ENCODE measurements at places on chromosomes 4 and X.

DNA sequence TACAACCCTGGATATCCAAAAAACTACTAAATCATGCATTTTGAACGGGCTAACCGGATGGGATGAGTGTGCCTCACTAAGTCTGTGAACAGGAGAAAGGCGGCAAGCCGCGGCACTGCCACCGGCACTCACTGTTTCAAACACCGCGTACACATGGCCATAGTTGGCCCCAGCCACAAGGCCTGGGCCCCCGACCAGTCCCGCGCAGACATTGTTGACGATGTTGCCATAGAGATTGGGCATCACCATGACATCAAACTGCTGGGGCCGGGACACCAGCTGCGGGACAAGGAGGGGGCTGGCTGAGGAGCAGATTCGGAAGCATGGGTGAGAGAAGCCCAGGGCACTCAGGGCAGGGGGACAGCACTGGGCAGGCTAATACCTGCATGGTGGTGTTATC lies 5.8 kb downstream of the SRPK3 start:
- no peak for DNase-seq

- DNase-seq: no peak
These were observed 3.9 kb upstream of the GAR1 start for GRCh38 chr4:109811707-109812106.

DNA sequence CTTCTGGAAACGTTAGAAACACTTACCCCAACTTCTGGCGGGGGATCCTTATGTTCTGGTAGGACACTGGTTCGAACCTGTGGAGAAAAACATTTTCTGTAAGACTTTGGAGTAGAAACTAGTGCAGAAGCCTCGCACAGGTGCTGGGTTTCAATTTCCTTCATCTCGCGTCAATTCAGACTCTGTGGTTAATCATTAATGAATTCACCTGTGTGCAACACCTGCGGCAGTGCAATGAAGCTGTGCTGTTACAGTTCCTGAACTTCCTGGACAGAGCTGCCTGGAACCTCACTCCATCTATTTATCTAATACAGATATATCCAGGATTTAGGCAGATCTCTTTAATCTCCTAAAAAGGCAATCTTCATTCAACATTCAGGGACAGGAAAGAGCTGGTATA lies 531.4 kb downstream of the INPP4B start:
- no peak for DNase-seq

GRCh38 chrX:135382260-135382659 lies 39.5 kb upstream of the SMIM10L2A start:
- DNase-seq: no peak

DNA sequence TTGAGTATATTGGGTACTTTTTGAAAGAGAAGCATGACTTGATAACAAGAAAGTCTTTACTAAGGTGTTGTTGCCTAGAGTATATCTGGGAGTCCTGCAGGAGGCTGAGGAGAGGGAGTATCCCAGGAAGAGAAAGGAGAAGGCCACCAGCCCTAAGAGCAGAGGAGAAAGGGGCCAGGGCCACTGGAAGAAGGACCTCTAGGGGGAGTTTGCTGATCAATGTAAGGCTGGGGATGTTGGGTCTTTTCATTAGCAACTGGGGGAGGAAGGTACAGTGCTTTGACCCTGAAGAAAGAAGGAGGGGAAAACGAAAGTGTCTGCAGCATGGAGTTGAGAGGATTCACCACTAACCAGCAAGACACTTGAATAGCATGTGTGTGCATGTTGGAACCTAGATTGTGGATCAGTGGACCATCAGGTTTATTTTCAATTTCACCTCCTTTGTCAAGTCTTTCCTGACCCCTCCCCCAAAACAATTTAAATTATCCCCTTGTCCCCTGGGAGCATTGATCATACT lies 4.5 kb downstream of the SMIM9 start:
- no peak for DNase-seq

DNA sequence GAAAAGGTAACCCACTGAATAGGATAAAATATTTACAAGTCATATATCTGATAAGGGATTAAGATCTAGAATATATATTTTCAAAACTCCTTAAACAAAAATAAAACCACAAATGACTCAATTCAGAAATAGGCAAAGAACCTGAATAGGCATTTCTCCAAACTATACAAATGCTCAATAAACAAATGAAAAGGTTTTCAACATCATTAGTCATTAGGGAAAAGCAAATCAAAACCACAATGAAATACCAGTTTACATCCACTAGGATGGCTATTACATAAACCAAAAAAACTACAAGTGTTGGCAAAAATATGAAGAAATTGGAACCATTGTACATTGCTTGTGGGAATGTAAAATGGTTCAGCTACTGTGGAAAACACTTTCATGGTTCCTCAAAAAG lies 167.0 kb upstream of the GALNT7 start:
- no peak for DNase-seq

GRCh38 chrX:24226176-24226575 lies 76.6 kb downstream of the ZFX start:
- DNase-seq: no peak

Data from activated T-cell treated with anti-CD3 and anti-CD28 coated beads, Interleukin-2, amount 50 U/mL, for 48 hours (primary cell).